ENCODE measurements at places on chromosomes 3 and 15.
A peak's percentile ranks its signal among the peaks of the same experiment; 100 is the strongest.

DNA sequence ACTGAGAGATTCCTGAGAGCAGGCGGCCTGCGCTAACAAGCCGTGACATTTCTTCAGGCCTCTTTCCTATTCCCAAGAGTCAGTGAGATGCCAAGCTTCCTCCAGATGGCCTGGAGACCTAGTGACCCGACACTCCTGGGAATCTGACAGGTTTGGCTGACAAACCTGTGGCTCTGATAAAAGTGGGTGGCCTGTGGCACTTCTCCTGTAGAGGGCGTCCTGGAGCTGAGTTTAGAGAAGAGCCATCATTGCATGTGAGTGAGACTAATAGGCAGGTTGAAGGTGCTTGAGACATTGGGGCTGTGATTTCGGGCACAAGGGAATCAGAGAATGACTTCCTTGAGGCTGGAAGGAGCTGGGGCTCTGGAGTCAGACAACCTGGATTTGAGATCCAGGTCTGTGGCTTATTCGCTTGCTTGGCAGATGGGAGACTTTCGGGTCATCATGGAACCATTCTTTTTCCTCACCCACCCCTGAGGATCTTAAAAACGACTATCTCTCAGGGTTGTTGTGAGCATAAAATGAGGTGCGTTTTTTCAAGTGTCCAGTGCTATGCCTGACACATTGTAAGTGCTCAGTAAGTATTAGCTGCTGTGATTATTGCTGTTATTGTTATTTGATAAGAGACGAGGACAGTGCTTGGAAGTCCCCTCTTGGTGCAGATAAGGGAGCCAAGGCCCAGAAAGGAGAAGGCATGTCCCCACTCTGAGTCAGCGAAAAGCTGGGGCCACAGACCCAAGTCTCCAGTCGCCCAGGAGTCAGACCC lies 77.2 kb downstream of the SCN10A start:
- peak; percentile 37 for DNase-seq

DNA sequence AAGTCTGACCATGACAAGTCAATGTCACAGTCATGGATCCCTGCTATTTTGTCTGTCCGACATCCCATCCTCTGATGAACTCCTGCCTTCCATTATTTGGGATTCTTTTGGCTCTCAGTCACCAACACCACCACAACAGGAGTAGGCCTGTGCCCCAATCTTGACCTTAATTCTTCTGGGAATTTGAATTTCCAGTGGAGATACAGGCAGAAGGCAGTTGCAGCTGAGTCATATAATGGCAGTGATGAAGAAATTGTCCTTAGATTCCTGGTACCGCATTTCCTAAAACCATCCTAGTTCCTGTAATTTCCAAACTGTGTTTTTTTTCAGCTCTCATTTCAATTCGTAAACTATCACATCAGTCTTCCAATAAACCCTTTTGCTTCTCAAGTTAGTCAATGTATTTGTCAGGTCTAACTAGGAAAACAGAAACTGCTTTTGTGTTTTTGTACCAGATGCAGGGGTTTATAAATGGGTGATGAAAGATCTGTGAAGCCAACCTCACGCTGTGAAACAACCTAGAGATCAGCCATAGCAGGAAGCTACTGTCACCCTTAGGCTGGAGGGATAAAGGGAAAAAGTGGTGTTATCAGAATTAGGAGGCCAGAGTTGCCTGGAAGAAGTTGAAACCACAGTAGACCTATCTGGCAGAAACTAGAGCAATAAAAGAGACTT lies 126.3 kb upstream of the TMEM108 start:
- peak; percentile 27 for DNase-seq

- peak; percentile 76 for DNase-seq
Observed at GRCh38 chr3:8712045-8712907, 21.3 kb upstream of the CAV3 start.

- DNase-seq, result no peak
Observed at GRCh38 chr3:154132777-154133375, 11.7 kb downstream of the ARHGEF26 start.

GRCh38 chr3:4714045-4714444 lies 220.9 kb downstream of the ITPR1 start:
- no peak for DNase-seq

DNA sequence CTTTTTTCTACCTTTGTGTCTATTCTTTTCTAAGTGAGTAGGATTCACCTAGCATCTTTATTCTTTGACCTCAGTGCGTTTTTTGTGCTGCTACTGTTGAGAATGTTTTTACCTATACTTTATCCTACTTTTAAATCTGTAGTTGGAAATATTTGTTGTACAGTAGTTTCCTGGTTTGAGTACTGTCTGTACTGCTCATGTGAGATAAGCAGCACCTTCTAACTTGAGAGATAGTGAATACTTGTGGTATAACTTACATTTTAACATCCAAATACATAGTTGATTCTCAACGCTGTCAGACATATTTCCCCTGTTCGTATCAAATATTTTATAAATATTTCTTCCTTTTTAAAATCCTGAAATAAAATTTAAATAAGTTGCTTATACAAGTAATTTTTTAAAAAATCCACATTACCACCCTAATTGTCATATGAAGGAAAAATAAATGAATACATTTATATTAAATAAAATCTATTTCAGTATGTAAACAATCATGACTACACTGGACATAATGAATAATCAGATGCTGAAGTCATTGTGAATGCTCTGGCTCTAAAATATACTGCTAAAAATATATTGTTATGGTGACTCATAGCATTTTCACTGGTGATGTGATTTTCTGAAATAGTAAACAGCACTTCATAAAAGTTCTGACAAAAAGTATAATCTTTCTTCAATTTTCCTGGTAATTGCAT lies 17.4 kb downstream of the ATP11B start:
- DNase-seq, result peak; percentile 25

DNA sequence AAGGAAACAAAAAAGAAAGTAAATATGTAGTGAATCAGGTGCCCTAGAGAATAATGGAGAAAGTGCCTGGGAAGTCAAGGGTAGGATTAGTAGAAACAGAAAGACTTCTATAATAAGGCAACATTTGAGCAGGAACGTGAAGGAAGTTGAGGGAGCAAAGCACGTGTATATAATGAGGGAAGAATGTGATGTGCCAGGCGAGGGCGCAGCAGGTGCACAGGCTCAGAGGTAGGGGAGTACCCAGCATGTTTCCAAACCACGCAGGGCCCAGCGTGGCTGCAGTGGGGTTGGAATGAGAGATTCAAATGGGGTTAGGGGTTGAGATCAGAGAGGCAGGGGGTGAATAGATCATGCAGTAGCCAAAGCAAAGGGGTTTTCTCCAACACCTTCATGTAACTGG lies 91.9 kb upstream of the VGLL4 start:
- DNase-seq, result no peak

DNA sequence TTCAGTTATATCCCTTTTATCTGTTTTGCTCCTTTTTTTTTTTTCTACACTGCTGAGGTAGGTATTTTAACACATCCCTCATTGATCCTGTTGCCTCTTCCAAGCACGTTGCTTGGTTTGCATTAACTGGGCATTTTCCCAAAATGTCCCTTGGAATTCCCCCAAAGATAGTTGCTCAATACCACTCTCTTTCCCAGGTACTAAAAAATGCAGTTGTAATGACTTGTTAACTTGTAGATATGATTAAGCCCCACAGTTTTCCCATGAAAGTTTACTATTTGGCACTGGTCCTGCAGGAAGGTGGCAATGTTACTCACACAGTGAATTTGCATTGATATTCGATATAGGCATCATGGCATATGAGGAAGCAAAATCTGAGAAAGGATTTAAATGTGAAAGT lies 67.1 kb downstream of the GRM7 start:
- peak; percentile 45 for DNase-seq

DNA sequence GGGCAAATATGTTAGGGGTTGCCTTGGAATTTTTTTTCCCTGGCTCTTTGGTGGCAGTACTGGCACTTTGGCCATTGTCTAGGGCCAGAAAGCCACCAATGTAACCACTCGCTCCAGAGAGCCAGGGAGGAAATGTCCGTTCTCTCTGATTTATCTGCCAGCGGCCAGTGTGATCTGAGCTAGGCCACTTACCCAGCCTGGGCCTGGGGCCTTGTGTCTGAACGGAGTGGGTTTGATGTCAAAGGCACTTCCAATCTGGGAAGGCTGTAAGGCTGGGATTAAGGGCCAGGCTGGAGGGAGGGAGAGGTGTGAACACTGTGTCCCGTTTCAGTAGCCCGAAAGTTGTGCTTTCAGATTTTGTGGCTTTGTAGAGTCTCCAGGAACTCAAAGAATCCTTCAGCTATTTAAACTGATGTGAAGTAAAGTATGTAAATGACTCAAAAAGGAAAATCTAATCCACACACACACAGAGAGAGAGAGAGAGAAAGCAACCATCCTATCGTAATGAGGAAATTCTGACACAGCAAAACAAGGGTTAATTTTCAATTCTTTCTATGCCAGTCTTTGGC lies 271.0 kb downstream of the PDZRN3 start:
- no peak for DNase-seq

GRCh38 chr3:38473229-38473628 lies 19.5 kb downstream of the ACVR2B start:
- no peak for DNase-seq

DNA sequence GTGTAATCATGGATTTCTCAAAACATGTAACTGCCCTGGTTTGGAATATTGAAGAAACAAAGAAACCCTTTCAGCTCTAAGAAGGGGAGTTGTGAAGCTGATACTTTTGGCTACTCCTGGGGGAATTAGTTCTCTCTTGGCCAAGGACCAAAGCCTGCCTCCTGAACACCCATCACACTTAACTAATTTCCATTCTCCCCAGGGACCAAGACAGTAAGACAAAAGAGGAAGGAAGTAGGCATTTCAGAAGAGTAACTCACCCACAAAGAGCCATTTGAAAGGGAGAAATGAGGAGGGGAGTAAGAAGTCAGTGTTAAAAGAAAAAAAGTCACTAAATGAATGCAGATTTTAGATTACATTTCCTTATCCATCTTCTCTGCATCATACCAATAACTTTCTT lies 328.0 kb upstream of the SOX2 start:
- no peak for DNase-seq

DNA sequence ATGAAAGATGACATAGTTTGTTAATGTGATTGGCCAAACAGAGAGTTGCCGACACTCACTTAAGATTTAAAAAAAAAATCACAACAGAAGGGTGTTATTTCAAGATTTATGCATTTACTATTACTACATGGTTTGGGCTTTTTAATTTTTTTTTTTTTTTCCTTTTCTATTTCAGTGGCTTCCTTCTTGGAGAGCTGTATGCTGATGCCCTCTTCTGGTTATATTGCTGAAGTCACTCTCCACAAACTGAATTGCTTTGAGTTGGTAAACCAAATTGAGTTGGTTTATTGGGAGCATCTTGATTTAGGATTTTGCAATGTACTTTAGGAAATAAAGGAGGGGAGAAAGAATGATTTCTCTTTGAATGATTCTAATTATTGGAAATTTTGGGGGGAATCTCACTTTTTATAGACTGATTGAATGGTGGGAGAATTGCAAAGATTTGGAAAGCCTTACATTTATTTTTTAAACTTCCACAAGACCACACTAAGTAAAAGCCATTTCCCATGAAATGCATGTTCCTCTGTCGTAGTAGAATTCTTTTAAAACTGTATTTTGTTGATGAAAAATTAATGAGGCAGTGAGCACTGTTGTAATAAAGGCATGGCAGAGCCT lies 186.6 kb upstream of the FEZF2 start:
- DNase-seq, result peak; percentile 57

GRCh38 chr3:32456429-32457130 lies 46.1 kb downstream of the CMTM6 start:
- DNase-seq, result no peak

- DNase-seq, result no peak
Observed at GRCh38 chr3:8625991-8626390, 18.6 kb downstream of the SSUH2 start.

GRCh38 chr3:23421811-23422516 lies 218.8 kb downstream of the UBE2E2 start:
- DNase-seq, result no peak

GRCh38 chr15:64542091-64542490 lies 81.7 kb downstream of the ZNF609 start:
- DNase-seq, result no peak

DNA sequence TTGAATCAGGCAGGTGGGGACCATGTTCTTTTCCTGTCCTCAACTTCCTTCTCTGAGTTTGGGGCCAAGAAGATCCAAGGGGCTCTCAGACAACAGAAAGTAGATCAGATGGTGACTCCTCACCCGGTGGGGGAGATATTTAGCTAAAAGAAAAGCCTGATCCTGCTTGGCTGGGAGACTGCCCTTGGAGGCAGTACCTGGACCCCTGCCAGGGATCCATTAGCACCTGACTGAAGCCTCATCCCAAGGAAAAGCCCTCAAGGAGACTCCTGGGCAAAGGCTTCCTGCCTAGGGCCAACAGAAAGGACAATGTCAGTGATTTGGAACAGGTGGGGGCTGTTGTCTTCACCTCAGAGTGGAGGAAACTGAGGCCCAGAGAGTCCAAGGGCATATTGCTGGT lies 33.5 kb upstream of the HHATL start:
- no peak for DNase-seq

GRCh38 chr15:48541341-48542278 lies 103.9 kb downstream of the FBN1 start:
- DNase-seq, result peak; percentile 88

GRCh38 chr3:131350506-131350905 lies 31.1 kb upstream of the NUDT16 start:
- no peak for DNase-seq

- DNase-seq, result no peak
Observed at GRCh38 chr15:84814916-84815315, 2.2 kb upstream of the ALPK3 start.

DNA sequence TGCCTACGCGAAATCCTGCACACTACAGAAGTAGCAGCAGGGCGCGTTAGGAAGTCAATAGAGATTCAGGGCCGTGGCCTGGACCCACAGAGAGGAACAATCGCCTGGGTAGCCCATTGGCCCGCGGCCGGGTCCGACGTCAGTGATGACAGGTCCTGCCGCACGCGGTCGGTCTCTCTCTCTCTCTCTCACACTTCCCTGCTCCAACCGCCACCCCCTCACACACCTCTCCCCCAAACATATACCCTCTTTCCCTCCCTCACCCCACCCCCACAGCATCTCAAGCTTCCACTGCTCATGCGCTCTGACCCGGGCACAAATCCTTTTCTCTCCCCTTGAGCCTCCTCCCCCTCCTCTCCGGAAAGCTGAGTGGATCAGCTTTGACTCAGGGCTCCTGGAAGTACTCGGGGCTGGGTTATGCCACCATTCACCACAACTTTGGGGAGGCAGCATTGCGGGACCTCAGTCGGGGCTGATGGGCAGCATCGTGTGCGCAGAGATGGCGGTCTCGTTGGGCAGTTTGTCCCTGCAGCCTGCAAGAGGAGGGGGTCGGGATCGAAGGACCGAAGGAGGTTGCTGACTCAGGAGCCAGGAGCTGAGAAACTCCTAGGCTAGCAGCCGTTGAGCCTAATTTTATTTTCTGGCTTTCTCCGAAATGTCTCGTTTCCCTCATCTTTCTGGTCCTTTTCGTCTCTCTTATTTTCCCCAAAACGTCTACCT lies 9.0 kb downstream of the ZIC4 start:
- DNase-seq, result peak; percentile 99

GRCh38 chr3:169929830-169930519 lies 18.6 kb downstream of the SAMD7 start:
- DNase-seq, result no peak

- DNase-seq, result peak; percentile 0
Observed at GRCh38 chr3:2303566-2303965, 204.9 kb downstream of the CNTN4 start.

Data from astrocyte of the spinal cord (primary cell).